ENCODE measurements at places on chromosomes 13 and 19.

DNA sequence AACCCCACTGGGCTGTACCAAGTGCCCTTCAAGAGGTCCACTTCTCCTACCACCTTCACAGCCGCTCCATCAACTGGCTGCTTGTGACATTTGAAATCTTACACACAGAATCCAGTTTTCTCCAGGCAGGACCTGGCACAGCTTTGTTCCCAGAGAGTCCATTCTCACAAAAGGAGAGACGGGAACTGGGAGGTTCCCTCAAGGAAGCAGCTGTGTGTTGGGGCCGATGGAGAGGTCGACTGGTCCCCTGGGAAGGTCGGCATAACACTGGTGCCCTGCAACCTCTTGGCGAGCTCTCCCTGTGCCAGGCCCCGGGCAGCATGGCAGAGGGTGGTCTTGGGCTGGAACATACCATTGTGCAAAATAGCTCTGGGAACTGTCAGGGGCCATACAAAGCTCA lies 21.5 kb downstream of the ELL start:
- H3K36me3 ChIP-seq: no peaks in the 10 kb centered on the region
- no peak for DNase-seq
- peaks cover 92% of the 10 kb centered on the region for H3K4me1 ChIP-seq
- H3K27ac ChIP-seq: peak overlapping the region; percentile 76
- H3K27me3 ChIP-seq: no peaks in the 10 kb centered on the region

GRCh38 chr13:77725071-77725470 lies 27.6 kb downstream of the SLAIN1 start:
- peaks cover 5% of the 10 kb centered on the region for H3K36me3 ChIP-seq
- no peak for DNase-seq
- no peak overlapping the region for H3K27ac ChIP-seq
- no peaks in the 10 kb centered on the region for H3K27me3 ChIP-seq
- no peak overlapping the region for H3K4me3 ChIP-seq

GRCh38 chr13:27141746-27142145 lies 29.9 kb downstream of the USP12 start:
- H3K27ac ChIP-seq: no peak overlapping the region
- no peak overlapping the region for H3K4me3 ChIP-seq
- H3K4me1 ChIP-seq: no peaks in the 10 kb centered on the region
- no peak for DNase-seq
- H3K27me3 ChIP-seq: no peaks in the 10 kb centered on the region
- peaks cover 11% of the 10 kb centered on the region for H3K36me3 ChIP-seq

DNA sequence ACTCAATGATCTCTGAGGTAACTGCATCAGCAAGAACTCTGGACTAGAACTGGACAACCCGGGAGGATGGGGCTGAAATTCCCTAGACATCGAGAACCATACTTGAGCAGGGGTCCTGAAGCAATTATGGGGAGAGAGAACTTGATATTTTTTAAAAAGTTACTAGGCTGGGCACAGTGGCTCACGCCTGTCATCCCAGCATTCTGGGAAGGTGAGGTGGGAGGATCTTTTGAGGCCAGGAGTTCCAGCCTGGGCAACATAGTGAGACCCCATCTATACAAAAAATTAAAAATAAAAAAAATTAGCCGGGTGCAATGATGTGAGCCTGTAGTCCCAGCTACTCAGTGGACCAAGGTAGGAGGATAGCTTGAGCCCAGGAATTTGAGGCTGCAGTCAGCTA lies 2.3 kb upstream of the DNAJB1 start:
- peaks cover 13% of the 10 kb centered on the region for H3K36me3 ChIP-seq
- no peaks in the 10 kb centered on the region for H3K4me1 ChIP-seq
- H3K27me3 ChIP-seq: no peaks in the 10 kb centered on the region
- H3K4me3 ChIP-seq: no peak overlapping the region
- DNase-seq: no peak

DNA sequence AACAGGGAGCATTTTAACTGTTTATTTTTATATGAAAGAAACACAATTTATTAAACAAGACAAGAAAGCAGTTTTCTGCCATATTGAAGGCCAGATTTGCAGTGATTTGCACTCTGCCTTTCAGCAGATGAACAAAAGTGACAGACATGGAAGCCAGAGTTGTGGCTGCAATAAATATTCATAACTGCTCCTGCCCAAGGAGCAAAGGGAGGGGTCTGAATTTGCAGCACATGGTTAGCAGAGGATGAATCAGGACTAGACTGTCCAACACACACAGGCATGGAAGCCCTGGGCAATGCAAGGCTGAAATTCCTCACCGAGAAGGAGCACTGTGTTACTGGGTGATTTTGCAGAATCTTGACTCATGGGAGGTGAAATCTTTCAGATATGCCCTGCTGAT lies 418.2 kb downstream of the DCT start:
- H3K36me3 ChIP-seq: no peaks in the 10 kb centered on the region
- no peaks in the 10 kb centered on the region for H3K27me3 ChIP-seq
- no peak for DNase-seq
- H3K4me1 ChIP-seq: no peaks in the 10 kb centered on the region
- no peak overlapping the region for H3K27ac ChIP-seq

- DNase-seq: no peak
- H3K27ac ChIP-seq: no peak overlapping the region
- H3K4me1 ChIP-seq: no peaks in the 10 kb centered on the region
- no peaks in the 10 kb centered on the region for H3K27me3 ChIP-seq
These were observed 36.2 kb downstream of the SPATA13 start for GRCh38 chr13:24196593-24197197.

- H3K27me3 ChIP-seq: no peaks in the 10 kb centered on the region
- H3K4me3 ChIP-seq: no peak overlapping the region
- no peaks in the 10 kb centered on the region for H3K36me3 ChIP-seq
- no peaks in the 10 kb centered on the region for H3K4me1 ChIP-seq
- DNase-seq: no peak
- no peak overlapping the region for H3K27ac ChIP-seq
These were observed 189.1 kb downstream of the FGF14 start for GRCh38 chr13:102212729-102213128.

GRCh38 chr13:78587395-78587794 lies 16.0 kb downstream of the POU4F1 start:
- peaks cover 68% of the 10 kb centered on the region for H3K27me3 ChIP-seq
- DNase-seq: no peak
- H3K4me1 ChIP-seq: no peaks in the 10 kb centered on the region
- no peaks in the 10 kb centered on the region for H3K36me3 ChIP-seq

GRCh38 chr13:112744168-112745021 lies 54.6 kb downstream of the ATP11A start:
- peaks cover 4% of the 10 kb centered on the region for H3K4me1 ChIP-seq
- no peaks in the 10 kb centered on the region for H3K27me3 ChIP-seq
- H3K36me3 ChIP-seq: no peaks in the 10 kb centered on the region

DNA sequence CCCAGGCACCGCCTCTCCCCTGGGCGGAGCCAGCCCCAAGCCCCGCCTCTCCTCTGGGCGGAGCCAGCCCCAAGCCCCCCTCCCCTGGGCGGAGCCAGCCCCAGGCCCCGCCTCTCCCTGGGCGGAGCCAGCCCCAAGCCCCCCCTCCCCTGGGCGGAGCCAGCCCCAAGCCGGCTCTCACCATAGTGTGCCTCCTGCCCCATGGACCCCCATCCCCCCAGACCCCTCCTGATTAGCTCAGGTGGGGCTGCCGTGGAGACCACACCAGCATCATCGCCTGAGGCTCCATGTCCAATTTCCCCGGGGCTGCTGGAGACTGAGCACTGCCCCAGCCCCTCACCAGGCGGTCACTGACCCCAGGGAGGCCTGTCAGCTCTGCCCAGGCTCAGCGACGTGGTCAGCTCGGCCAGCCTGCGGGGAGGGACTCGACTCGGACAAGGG lies 4.2 kb upstream of the MADCAM1 start:
- no peak overlapping the region for H3K27ac ChIP-seq
- no peak overlapping the region for H3K4me3 ChIP-seq
- H3K36me3 ChIP-seq: no peaks in the 10 kb centered on the region
- no peak for DNase-seq

DNA sequence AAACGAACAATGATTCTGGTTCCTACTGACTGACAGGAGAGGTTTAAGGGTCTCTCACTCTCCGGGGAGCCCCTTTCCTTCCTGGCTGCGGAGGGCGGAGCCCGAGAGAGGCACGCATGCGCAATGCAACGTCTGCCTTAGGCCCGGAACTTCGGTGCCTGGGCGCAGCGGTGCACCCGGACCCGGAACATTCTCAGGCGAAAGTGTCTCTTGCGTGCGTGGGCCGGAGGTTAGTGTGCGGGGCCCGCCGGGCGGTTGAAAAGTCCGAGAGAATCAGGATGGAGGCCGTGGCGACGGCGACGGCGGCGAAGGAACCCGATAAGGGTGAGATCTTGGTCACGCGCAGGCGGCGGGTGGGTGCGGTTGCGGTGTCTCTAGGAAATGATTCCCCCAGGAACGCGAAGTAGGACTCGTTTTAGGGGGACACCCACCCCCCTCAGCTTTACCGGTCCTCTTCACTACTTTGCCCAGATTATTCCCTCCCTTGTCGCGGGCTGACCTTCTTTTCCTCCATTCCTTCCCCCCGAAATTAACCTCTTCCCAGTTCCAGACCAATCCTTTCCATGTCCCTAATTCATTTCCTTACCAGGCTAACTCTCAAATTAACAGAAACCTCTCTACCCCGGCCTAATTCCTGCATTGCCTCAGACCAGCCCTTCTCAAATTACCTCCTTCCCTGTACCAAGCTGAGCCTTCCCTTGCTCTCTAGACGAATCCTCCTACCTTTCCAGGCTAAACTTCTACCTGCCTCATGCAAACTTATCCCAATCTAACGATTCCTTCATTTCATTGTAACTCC lies at the start of gene CCDC97:
Gene CCDC97 (plus strand): TSS at position 140 of the 799 bp plus-strand sequence. CDS start 139 bp downstream, at position 279.
- peak within 1 kb of the TSS; percentile 70 for H3K4me3 ChIP-seq
- H3K27me3 ChIP-seq: no peaks in the 10 kb centered on the region
- DNase-seq: peak; percentile 77

DNA sequence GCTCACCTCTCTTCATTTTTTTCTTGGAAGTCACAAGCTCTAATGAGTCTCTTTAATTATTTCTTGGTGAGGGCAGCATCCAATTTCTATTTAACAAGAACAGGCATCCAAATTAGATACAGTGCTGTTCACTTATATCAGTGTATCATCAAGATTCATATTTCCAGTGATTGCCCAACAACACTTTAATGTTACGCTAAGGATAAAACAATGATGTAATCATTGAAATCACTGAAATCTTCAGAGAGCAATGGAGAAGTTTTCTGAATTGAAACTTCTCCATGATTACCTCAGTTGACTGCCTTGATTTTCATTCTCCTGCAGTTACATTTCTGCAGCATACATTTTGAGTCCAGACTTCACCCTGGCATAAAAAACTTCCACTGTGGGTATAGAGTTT lies 17.1 kb upstream of the LRCH1 start:
- no peak overlapping the region for H3K4me3 ChIP-seq
- DNase-seq: no peak
- H3K36me3 ChIP-seq: no peaks in the 10 kb centered on the region
- H3K4me1 ChIP-seq: peaks cover 5% of the 10 kb centered on the region
- H3K27me3 ChIP-seq: no peaks in the 10 kb centered on the region

GRCh38 chr19:40281381-40282208 lies 3.5 kb downstream of the AKT2 start:
- no peak overlapping the region for H3K27ac ChIP-seq
- no peaks in the 10 kb centered on the region for H3K4me1 ChIP-seq
- no peak overlapping the region for H3K4me3 ChIP-seq
- no peaks in the 10 kb centered on the region for H3K27me3 ChIP-seq
- no peaks in the 10 kb centered on the region for H3K36me3 ChIP-seq

- H3K4me1 ChIP-seq: peaks cover 18% of the 10 kb centered on the region
- no peak for DNase-seq
- no peaks in the 10 kb centered on the region for H3K27me3 ChIP-seq
- H3K4me3 ChIP-seq: peak within 1 kb of the TSS; percentile 42
These were observed at the start of gene PRR19 for GRCh38 chr19:42301646-42302203. PRR19 (plus strand) TSS chr19:42302132; CDS start chr19:42309585, 7,453 bp downstream.

- no peak for DNase-seq
- no peaks in the 10 kb centered on the region for H3K4me1 ChIP-seq
- H3K27me3 ChIP-seq: no peaks in the 10 kb centered on the region
- no peak overlapping the region for H3K4me3 ChIP-seq
- no peak overlapping the region for H3K27ac ChIP-seq
These were observed 30.9 kb upstream of the ZNF562 start for GRCh38 chr19:9705836-9706235.

- no peaks in the 10 kb centered on the region for H3K27me3 ChIP-seq
- peaks cover 71% of the 10 kb centered on the region for H3K36me3 ChIP-seq
These were observed 13.8 kb downstream of the TGFB1 start for GRCh38 chr19:41339936-41340335.

DNA sequence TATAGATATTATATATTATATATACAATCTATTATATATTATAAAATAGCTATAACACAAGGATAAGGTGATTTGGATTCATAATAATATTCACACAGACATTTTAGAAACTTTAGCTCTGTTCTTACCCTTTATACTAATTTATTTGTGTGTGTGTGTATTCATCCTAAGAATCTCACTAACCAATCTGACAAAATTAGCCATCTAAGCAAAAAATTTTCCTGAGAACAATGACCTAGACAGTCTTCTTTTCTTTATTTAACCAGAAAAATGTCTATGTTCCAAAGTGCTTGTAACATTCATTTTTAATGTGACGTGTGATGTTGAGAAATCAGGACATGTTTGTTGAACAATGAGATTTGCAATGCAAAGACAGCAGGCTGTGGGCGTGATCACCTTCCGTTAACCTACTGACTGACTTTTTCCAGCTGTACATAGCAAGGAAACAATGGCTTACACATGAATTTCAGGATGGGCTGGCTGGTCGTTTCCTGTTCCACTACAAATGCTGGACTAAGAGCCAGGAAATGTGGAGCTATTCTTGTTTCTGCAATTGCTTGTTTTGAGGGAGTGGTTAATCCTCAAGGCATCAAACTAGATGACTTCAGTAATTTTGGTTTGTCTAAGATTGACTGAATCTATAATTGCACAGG lies 634.6 kb upstream of the ARGLU1 start:
- H3K27me3 ChIP-seq: peaks cover 8% of the 10 kb centered on the region
- no peak overlapping the region for H3K4me3 ChIP-seq
- DNase-seq: no peak
- no peak overlapping the region for H3K27ac ChIP-seq
- H3K4me1 ChIP-seq: no peaks in the 10 kb centered on the region

DNA sequence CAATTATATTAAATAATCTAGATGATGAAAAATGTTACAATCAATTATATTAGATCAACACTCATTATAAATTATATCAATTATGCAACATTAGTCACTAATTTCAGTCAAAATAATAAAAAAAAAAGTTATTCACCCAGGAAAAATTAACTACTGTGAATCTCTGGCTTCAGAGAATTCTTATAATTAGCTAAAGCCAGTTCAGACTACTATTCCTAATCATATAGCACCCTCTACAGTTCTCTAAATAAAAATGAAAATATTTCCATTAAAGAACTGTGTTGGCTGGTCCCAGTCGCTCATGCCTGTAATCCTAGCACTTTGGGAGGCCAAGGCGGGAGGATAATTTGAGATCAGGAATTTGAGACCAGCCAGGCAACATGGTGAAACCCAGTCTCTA lies 33.0 kb downstream of the XPO4 start:
- no peaks in the 10 kb centered on the region for H3K36me3 ChIP-seq
- H3K4me1 ChIP-seq: no peaks in the 10 kb centered on the region
- no peak overlapping the region for H3K27ac ChIP-seq
- no peak overlapping the region for H3K4me3 ChIP-seq
- DNase-seq: no peak
- H3K27me3 ChIP-seq: no peaks in the 10 kb centered on the region

Data from tibial artery (tissue), 4 donors.